ENCODE measurements at places on chromosomes 6 and 20.

- no peak for DNase-seq
Measured at GRCh38 chr20:63364801-63365585, 3.8 kb upstream of the CHRNA4 start.

GRCh38 chr20:22821081-22821727, 213.9 kb upstream of the SSTR4 start:
- DNase-seq: no peak

- no peak for DNase-seq
Measured at GRCh38 chr20:57826666-57827287, 117.0 kb upstream of the PMEPA1 start.

DNA sequence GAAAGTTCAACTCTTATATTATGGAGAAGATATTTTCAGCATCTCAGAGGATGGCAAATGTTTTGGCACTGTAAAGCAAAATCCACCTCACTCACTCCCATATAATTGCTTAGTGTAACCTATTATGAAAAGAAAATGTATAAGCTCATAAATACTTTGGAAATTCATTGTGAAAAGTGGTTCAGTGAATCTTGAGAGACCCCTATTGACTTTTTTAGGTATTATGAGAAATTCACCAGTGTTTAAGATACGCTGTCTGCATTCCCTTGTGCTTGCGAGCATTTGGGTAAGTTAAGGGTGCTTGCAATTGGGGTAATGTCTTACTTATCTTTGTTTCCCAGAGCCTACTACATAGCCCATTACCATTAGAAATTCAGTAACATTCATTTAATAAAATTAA, 66.3 kb upstream of the BMP5 start:
- no peak for DNase-seq

DNA sequence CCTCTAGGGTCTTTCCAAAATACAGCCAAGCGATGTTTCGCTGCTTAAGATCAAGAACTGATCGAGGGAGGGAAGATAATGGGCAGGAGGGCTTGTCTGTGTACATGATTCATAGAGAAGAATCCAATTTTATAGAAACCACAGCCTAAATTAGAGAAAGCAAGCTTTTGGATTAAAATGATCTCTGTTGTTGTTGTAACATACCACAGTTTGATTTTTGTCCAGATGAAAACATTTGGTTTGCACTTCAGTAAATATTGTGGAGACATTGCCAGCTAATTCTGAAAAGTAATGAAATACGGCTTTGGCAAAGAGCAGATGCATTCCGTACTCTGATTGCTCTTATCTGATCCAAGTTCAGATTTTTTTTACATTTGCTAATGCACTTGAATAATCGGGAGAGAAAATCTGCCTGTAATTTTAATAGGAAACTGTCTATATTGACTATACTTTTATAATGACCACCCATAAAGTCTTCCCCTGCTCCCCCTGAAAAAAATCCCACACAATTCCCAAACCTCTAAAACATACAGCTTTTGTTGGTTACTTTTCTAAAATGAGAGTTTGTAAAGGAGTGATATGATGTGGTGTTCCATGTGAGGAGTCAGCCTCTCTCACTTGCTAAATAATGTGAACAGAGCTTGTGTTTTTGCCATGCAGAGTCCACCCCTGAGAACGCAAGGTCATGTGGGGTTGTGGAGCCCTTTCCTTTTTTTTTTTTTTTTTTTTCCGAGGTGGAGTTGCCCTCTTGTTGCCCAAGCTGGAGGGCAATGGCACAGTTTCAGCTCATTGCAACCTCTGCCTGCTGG, 199.9 kb downstream of the DTNBP1 start:
- DNase-seq: no peak

- DNase-seq: no peak
Measured at GRCh38 chr20:32113591-32114260, 4.2 kb downstream of the TM9SF4 start.

GRCh38 chr6:37313723-37314486, 39.9 kb upstream of the RNF8 start:
- DNase-seq: no peak

- DNase-seq: no peak
Measured at GRCh38 chr20:20174089-20174835, 121.9 kb downstream of the CFAP61 start.

DNA sequence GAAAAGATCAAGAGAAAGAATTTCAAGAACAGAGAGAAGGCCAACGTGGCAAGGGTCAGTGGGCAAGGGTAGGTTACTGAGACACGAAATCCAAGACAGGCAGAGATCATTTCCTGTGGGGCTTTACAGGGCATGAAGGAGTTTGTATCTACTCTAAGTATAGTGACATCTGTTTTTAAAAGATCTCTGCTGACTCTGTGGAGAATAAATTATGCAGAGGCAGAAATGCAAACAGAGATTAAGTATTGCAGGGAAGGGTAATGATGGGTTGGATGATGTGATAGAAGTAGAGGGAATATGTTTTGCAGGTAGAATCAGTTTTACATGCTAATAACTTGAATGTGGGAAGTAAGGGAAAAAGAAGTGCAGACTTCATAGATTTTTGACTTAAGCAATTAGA, 243.5 kb downstream of the FRK start:
- no peak for DNase-seq

GRCh38 chr6:129597023-129597713, 112.8 kb downstream of the ARHGAP18 start:
- DNase-seq: no peak

GRCh38 chr6:63689421-63689820, 53.8 kb downstream of the PHF3 start:
- DNase-seq: no peak

DNA sequence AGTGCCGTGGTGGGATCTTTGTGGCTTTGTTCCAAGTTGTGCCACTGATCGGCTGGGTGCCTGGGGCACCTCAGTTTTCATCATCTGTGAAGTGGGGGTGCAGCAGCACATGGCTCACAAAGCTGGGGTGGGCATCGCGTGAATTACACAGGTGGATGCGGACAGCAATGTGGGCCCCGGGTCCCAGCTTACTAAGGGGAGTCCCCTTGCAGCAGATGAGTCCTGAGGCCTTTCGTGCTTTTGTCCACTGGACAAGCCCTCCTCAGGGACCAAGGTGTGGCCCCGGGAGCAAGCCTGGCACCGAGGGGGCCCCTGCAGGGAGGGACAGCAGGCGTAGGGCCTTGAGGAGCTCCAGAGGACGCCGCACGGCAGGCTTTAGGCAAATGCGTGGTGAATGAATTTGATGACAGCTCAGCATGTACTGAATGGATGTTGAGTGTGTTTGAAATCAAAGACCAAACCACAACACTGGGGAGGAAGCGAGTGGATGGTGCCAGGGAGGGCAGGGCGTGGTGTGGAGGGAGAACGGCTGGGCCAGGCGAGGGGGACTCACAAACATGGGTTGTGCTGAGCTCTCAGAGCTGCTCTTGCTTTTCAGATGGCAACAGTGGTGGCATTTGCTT, 53.2 kb downstream of the IRF4 start:
- DNase-seq: peak; percentile 30

- DNase-seq: no peak
Measured at GRCh38 chr6:90146921-90147649, 149.6 kb downstream of the BACH2 start.

GRCh38 chr6:38155144-38155543, 335.6 kb downstream of the ZFAND3 start:
- no peak for DNase-seq

- DNase-seq: no peak
Measured at GRCh38 chr6:170111816-170112582, 178.9 kb downstream of the DLL1 start.

DNA sequence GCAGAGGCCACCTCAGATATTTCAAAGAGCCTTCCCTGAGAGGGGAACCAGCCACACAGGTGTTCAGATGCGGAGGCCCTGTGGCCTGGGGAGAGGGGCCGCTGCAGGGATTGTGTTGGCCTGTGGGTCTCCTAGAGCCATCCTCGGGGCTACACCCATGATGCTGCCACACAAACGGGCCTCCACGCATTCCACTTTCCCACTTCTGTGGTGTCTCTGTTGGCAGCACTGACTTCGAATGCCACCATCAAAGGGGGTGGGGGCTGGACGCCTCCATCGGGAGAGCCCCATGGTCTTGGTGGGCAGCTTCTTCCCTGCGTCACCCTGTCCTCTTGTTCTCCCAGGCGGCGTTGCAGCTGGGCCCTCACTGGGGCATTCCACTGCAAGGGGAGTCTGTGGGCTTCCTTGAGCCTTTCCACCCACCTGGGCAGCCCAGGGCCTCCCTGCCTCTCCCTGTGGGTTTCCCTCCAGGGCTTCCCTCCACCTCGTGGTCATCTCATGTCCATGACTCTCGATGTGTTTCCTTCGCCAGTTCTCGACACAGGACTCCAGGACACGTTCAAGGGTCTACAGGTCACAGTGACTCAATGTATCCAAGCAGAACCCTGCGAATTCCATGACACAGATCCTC, 145.5 kb downstream of the ERMARD start:
- DNase-seq: no peak

DNA sequence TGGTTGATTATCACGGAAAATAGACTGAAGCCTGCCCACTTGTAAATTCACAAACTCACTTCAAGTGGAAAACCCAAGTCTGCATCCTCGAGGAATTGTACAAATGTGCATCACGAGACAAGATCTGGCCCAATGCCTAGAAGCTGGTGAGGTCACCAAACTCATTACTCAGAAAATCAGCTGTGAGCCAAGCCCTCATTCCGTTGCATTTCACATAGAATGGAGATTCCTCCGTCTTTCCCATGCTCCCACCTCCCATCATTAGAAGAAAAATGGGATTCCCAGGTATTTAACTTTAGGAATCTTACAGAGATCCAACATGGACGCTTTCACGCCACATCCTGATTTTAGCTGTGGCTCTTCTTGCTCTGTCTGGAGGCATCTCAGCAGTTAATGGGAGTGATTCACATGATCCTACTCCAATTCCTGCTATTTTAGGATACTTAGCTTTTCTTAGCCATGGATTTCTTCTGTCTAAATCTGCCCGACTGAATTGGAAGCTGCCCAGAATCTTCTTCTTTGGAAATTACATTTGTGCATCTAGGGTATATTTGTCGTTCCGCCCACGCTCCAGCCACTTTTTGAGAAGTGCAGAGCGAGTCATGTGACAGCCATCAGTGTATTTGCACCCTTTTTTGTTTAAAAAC, 68.7 kb upstream of the STMND1 start:
- DNase-seq: no peak

- peak; percentile 5 for DNase-seq
Measured at GRCh38 chr6:89079511-89080234, 878 bp upstream of the PNRC1 start.

DNA sequence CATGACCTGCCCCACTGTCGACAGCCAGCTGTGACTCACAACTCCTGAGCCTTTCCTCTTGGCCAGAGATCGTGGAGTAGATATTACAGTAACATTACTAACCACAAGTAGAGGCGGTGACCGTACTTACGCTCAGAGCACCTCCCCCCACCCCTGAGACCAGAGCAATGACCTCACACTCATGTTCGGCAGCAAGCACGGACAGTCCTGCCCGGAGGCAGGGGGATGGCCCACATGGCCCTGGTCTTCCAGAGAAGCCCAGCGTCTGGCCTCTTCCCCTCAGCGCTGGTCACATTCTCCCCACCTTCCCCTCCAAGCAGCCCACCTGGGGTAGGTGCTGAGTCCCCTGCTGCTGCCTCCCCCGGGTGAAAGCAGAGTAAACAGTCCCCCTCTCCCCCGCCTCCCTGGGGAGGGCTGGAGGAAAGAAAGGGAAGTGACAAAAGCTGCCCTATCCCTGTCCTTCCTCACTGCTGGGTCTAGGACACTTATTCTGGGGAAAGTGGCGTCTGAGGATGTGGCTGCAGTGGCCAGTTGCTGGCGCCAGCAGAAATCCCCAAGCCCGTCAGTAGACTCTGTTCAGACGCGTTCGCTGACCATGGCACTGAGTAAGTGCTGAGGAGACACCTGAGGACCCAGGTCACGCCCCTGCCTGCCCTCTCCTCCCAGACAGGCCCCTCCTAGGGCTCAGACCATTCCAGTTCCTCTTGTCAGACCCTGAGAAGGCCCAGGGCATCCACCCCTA, 68.5 kb downstream of the MRPL14 start:
- DNase-seq: no peak

DNA sequence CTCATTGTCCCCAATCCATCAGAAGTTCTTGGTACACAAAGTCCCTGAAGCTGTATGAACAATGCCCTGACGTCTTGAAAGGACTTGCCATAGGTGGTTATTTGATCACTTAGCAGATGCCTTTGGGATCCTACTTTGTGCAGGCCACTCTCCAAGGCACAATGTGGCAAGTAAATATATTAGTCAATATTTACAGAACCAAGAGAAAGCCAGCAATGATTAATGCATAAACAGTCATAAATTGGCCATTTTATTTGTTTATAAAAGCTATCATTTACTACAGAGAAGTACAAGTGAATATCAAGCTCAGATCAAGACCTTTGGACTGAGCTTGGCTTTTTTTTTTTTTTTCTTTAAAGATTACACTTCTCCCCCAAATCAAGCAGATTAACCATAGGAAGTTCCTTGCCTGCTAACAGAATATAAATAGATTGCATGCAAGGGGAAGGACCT, 161.8 kb downstream of the MTHFD1L start:
- DNase-seq: no peak

DNA sequence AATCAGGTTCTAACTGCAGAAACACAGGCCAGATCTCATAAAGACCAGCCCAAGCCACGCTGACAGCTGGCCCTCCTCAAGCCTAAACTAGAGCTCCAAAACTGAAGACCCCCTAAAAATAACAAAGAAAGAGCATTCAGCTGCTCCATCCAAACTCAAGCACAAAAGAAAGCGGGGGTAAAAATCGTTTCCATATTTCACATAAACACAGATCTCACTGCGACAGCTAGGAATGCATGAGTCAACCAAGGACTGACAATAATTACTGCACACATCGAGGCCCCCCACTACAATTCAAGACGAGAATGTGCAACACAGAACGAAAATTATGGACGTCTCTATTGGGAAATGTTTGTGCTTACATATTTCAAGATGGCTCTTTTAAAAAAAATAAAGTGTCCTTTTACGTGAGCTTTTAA, 31.1 kb downstream of the CNKSR3 start:
- no peak for DNase-seq
